Hematopoietic multipotent progenitor cell treated with erythropoietin and hydrocortisone succinate and interleukin-3 and kit ligand, for 17 days (in vitro differentiated cells): ENCODE measurements at places on chromosomes 3 and 15.

- no peak for DNase-seq
Measured at GRCh38 chr15:60324706-60325438, 72.9 kb downstream of the ANXA2 start.

DNA sequence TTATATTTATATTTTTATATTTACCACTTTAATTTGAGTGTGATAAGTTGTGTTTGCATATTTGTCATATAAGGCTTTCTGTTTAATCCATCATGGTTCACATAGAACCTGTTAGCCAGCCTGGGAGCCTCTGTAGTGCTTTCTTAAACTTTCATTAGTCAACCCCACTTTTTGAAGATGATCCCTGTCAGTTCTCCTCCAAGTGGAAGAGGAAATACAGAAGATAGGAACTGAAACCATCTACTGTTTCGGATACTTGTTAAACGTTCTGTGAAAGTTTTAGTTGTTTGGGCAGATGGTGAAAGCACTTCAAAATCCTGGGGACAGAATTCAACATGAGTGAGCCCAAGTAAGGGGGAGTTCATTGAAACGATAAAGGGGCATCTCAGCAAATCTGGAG, 4.6 kb upstream of the SAMMSON start:
- DNase-seq: no peak

DNA sequence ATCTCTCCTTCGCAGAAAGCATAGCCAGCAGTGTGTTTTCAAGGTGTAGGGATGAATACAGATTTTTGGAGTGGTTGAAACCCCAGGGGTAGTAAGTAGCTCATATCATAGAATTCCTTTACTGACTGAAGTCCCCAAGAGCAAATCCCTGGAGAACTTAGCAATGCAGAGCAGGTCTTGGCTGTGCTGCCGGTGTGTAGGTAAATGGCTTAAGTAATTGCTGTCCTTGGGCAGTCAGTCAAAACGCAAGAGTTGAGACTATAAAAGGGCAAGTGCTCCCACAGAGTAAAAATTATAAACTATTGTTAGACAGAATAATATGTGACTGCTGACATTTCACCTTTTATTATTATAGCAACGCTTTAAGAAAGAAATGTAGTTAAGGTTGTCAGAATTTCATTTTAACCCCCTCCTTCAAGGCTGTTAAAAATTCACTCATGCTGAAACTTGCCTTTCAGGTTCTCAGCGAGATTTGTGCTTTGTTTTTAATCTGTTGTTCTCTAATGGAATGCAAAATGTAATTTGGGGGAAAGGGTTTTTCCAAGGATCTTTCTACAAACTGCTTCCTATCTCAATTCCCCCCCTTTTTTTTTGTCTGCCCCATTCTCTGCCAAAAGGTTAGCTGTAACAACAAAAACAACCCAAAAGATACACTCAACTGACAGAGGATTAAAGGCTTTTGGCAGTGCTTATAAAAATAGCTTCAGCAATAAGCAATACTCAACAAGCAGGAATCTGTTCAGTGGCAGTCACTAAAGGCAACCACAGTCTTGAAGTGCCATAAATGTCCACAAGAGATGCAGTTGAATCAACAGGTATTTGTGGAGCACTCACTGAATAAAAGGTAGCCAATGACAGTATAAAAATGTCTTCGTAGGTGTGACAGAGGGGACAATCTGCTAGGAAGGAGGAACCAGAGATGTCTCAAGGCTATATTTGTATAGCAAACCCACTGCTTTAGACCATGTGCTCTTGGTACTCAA, 105.3 kb downstream of the THRB start:
- DNase-seq: no peak

DNA sequence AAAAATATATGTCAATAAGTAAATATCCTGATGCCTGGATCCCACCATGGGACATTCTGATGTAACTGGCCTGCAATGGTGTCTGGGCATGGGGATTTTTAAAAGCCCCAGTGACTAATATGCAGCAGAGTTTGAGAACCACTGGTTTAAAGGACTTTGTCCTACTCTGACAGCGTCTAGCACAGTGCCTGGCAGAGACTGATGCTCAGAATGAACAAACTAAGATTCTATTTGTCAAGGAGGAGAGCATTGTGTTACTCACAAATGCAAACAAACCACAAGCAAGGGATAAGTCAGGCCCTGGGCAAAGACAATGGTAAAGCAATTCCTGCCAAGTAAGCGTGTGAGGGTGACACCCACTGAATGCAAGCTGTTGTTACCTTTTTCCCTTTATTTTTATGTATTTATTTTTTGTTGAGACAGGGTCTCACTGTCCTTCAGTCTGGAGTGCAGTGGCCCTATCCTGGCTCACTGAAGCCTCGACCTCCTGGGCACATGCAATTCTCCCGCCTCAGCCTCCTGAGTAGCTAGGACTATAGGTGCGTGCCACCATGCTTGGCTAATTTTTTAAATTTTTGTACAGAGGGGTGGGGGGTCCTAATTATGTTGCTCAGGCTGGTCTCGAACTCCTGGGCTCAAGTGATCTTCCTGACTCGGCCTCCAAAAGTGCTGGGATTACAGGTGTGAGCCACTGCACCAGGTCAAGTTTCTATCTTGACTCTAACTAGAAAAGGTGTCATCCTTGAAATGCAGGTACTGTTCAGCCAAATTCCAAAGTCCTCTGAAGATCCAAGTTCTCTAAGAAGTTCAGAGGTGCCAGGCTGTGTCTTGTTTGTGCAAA, 909 bp upstream of the GPD1L start:
- DNase-seq: no peak

DNA sequence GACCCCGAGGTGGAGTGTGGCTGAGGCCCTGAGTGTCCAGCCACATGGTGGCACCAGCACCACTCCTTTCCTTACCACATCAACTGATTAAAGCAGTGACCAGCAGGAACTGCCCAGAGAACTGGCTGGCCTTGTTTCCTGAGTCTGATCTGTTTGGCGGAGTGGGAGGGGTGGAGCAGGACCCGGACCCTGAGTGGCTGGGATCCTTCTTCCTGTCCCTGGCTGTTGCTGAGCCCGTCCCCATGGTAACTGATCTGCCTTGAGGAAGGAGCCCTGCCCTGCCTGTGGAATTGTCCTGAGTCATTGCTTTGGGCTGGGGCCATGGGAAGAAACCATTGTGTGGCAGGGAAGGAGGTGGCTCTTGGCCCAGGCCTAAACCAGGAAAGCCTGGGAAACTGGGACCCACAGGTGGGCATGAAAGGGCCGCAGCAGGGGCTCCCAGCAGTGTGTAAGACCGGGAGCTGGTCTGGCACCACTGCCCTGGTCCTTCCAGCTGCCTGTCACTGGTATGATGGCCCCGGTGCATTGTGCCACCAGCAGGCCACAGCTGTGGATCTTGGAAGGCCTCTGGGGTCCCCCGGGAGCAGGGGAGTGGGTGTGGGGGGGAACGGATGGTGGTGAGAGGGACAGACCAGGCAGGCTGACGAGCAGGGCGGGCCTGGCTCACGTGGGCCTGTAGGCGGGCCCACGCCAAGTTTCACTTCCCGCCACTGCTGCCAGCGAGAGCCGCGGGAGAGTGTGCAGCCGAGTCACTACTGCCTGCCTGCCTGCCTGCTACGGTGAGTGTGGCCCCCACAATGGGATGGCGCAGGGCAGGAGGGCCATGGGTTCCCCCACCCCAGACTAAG, 19.2 kb downstream of the ATRIP start:
- DNase-seq: peak; percentile 87

- DNase-seq: no peak
Measured at GRCh38 chr15:38702178-38702912, 137.7 kb upstream of the RASGRP1 start.
